ENCODE measurements at places on chromosomes 5 and 9.

DNA sequence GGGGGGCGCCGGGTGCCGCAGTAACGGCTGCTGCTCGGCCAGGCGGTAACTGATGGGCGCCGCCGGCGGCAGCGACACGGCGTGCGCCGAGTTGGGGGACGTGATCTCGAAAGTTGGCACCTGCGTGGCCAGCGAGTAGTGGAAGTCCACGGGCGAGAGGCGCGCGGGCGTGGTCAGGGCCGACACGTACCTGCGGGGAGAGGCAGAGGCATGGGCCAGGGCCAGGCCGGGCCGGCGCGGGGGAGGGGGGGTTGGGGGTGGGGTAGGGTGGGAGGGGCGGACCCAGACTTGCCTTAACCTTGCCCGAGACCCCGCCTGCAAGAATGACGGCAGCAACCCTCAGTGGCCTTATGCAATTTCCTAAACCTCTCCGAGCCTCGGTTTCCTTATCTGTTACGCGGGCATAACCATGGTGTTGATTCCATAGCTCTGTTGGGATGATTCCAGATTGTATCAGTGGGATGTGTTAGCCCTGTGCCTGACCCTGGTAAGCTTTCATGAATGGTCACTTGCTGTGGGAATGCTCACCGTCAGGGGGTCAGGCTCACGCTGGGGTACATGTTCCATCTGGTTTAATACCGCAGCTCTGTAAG, 53.0 kb downstream of the PSD2 start:
- peak; percentile 1 for DNase-seq

GRCh38 chr9:127014216-127014909, 99.8 kb downstream of the RALGPS1 start:
- DNase-seq: no peak

DNA sequence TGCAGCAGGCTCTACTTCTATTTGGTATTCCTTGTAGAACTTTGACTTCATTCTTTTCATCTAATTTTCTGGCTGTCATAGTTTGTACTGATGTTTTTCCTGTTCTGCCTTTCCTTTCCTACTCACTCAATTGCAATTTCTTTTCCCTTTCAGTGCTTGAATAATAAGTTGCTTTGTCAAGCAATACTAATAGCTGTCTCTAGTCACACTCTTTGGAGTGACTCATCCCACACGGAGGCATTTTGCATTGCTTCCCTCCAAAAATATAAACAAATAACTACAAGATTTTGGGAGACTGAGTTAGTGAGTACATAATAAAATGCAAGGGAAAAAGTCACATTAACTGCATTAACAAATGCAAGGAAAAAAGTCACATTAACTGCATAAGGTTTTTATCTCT, 465.9 kb downstream of the CDH9 start:
- DNase-seq: no peak

DNA sequence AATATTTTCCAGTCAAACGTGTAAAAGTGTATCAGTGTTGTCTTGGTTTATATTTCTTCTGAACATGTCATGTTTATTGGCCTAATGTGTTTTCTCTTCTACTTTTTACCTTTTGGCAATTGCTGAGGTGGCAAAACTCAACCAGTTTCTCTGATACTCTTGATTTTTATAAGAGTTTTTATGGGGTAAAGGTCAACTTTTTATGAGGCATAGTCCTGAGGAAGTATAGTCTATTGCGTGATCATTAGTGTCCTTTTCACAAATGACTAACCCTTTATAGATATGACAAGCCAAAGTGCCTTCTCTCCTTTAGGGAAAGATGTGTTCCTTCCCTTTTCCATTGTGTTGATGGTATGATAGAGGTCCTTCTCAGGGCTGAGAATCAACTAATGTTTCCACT, 32.9 kb downstream of the OCLN start:
- DNase-seq: no peak

- DNase-seq: no peak
Observed at GRCh38 chr5:149452665-149453617, 73.8 kb upstream of the IL17B start.

GRCh38 chr5:112684737-112685136, 52.9 kb upstream of the APC start:
- no peak for DNase-seq

DNA sequence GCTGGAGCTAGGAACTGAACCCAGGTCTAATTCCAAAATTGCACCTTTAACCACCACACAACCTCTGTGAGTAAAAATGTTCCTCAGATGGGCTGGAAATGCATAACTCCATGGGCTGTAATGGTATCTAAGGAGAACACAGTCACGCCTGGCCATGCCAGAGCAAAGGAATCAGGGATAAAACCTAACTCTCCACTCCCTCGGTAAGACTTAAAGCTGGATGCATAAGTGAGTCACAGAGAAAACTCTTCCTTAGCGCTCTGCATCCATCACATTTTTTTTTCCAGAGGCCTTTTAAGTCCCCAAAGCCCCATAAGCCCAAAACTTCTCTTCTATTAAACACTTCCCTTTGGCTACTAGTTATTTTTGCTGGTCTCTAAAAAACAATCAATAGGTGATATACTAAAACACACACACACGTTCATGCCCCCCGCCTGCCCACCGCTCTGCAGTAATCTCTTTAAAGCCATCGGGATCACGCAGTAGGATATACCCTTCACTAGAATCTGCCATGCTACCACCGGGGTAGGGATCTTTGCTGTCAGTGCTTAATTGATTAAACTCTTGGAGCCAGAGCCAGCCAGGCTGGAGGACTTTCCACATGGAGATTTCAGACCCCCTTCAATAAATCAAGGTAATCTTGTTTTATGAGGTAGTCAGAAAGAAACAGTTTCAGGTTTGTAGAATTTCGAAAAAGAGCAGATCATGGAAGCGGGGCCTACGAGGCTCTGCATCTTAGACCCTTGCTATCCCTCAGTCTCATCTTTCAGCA, 212.9 kb downstream of the MAPKAP1 start:
- DNase-seq: no peak

DNA sequence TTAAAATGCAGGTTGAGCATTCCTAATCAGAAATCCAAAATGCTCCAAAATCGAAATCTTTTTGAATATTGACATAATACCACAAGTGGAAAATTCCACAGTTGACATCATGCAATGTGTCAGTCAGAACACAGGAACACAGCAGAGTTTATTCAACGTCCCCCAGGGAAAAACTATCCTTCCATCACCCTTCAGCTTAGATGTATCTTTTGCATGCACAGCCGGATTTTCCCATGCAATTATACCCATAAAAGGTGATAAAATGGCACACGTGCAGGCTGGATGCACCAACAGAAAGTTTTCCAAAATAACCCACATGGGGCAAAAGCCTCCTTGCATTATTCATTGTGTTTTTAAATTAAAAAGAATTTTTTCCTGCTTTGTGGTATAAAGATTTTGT, 71.2 kb downstream of the RAB24 start:
- DNase-seq: no peak

GRCh38 chr5:151357097-151357496, 9.7 kb upstream of the SLC36A2 start:
- no peak for DNase-seq

DNA sequence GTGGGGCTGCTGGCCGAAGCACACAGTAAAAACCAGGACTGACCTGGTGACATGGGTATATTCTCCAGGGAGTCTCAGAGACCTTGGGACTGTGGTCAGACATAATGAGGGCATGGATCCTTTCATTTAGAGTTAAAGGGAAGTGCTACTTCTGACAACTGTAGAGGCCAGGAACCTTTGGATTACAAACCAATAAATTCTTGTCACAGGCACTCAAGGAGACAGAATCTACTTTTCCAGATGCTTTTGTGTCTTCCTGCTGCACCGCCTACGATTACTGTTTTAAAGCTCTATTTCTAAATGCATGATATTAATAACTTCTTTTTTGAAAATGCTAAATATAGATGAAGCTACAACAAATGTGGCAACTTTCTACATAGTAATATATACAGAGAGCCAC, 106.5 kb upstream of the LPAR1 start:
- no peak for DNase-seq

DNA sequence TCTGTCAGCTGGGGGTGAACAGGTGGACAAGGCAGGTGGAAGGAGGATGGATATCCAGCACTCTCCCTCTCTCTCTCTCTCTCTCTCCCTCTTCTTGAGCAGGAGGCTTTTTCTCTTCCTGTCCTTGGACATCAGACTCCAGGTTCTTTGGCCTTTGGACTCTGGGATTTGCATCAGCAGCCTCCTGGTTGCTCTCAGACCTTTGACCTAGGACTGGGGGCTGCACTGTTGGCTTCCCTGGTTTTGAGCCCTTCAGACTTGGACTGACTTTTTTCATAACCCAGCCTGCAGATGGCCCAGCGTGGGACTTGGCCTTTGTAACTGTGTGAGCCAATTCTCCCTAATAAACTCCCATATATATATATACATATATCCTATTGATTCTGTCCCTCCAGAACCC, 35.0 kb upstream of the SEMA4D start:
- DNase-seq: no peak

DNA sequence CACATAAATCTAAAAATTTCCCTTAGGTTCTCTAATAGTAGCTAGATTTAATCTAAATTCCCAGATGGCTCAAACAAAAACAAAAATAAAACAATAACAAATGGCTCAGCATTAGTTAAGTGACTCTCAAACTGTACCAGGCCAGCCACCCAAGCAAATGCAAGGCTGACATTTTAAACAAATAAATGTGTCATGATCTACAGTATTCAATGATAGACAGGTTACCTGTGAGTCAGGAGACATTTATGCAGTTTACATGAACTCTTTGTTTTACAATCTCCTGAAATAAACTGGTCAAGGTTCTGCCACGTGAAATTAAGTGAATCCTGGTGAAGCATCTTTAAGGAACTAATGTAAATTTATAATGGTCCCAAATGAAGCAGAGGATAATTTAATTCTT, 580.2 kb upstream of the PTPRD start:
- no peak for DNase-seq

DNA sequence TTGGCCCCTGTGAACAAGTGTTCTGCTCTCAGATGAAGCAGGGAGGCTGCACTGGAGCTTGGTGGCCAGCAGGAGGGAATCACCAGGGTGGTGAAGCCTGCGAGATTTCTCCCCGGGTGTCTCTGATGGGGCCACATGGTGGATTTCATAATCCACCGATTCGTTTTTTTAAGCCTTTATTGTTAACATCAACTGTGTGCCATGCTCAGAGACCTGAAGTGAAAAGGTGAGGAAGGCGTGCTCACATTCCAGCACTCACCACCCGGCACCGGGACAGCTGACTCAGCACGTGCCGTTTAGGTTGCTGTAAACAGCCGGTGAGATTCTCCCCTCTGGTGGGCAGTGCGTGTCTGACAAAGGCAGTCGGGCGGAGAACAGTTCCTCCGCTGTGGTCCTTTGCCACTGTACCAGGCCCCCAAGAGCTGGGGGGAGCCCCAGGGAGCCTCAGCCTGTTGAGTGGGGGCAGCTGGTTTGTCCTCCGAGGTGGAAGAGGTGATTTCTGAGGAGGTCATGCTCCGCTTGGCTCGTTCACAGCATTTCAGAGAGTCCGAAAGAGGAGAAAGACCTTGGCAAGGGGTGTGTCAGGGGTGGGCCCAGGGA, 12.7 kb upstream of the AHRR start:
- DNase-seq: no peak

- DNase-seq: no peak
Observed at GRCh38 chr5:138645778-138646575, 70.8 kb upstream of the HSPA9 start.

DNA sequence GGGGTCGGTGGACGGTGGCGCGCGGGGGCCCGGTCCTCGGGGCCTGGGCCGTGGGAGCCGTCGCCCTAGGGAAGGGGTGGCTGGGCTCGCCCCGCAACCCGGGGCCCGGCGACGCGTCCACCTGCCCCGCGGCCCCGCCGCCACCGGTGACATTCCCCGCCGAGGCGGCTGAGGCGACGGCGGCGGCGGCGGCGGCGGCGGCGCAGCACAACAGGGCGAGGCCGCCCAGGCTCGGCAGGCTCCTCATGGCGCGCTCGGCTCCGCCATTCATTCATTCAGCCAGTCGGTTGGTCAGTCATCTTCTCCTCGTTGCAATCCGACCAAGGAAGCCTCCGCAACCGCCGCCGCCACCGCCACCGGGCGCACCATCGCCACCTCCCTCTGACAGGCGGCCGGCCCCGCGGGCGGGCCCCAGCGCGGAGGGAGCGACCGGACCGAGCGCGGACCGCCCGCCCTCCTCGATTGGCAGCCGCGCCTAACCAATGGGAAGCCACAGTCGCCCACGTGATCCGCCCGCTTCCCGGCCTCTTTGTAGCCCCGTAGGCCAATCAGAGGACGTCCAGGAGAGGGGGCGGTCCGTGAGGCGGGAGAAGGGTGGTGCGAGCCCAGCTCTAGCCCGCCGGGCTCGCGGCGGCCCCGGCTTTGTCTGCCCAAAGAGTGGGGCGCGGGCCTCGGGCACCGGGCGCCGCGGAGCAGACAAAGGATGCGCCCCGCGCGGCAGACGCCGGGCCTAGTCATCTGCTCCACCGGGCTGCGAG, at the start of gene MEGF9:
Gene MEGF9, minus strand, starts transcription at position 383 of the 758 bp plus-strand sequence. Its CDS starts 112 bp downstream, at position 271.
- DNase-seq: peak; percentile 88

- no peak for DNase-seq
Observed at GRCh38 chr5:566636-567309, 42.5 kb upstream of the SLC9A3 start.

Data from stimulated activated CD4-positive, alpha-beta T cell treated with anti-CD3 and anti-CD28 coated beads, Interleukin-1b, Interleukin-23, amount 100 ng/mL, for 1 hour (primary cell).